ENCODE measurements at places on chromosomes 6 and 20.

GRCh38 chr6:5490501-5491069 is 229.3 kb downstream of the FARS2 start:
- DNase-seq: no peak

DNA sequence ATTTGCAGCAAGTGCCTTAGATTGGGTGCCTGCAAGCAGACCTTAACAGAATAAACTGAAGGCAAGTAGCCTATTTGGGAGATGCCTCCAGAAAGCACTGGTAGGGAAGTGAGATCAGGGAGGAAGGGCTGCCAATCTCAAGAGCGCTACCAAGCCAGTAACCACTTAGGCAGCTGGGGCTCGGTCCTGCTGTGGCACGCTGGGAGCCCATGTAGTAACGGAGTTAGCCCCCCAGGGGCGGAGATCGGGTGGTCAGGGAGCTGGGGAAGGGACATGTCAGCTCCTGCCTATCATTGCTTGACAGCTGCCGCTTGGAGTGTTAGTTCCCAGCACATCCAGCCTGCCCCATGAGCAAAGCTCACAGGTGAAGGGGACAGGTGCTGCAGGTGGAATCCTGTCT is 127.0 kb downstream of the CEBPB start:
- DNase-seq: no peak

DNA sequence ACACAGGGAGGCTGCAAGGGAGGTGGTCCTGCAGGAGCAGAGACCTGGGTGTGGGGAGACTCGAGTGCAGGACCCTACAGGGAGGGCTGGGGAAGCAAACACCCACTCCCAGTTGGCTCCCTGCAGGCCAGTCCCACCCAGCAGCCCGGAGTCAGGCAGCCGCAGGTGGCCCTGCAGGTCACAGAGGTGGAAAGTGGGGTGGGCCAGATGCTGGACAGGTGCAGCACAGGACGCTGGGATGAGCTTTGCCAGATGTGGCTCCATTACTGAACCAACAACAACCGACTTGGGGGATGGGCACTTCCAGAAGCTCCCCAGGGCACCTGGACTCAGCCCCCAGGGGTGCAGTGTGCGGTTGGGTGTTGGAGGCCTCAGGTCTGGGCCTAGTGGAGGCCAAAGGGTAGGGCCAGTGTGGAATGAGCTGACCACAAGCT is 26.6 kb upstream of the MYT1 start:
- no peak for DNase-seq

DNA sequence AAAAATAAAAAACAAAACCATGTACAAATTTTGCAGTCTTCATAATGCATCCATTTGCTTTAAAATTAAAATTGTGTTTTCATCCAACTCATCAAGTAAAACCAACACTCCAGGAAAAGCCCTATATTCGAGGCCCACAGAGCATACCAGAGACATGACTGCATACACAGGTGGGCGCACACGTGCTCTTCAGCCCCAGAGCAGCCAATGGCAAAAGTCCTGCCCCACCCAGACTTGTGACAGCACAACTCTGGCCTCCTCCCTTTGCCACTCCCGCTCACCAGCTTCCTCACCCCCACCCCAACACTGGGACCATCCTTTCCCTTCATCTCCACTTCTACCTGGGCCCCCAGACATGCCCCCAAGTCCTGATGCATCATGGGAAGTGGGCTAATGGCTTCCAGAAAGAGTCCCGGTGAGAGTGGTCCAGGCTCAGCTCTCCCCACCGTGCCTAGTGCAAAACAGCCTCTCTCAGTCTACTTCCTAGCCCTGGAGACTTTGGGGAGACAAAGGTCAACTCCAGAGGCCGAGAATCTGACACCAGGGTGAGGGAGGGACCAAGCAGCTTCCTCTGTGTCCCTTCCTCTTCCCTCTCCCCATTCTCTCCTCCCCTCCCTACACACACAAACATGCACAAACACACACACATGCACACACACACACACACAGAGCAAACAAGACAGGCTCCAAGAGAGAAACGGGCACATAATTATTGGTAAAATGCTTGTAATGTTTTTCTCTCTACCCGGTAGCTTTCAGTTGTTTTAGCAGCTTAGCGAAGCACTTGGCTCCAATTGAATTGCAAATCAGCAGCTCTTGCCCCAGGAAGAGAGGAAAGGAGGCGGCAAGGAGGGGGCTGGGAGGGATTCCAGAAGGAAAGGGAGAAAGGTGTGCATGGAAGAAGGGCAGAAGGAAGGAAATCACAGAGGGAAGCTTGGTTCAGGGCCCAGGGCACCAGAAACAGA is 14.3 kb downstream of the GRM4 start:
- no peak for DNase-seq

DNA sequence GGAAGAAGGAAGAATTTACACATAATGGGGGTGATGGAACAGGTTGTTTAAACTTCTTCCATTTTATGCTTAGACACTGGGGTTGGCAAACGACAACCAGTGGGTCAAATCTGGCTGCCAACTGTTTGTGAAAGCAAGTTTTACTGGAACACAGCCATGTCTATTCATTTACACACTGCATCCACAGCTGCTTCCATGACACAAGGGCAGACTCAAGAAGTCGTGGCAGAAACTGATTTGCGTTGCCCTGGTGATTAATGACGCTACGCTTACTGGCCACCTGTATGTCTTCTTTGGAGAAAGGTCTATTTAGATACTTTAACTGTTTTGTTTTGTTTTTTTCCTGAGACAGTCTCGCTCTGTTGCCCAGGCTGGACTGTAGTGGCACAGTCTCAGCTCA is 19.0 kb downstream of the CTCFL start:
- DNase-seq: no peak

GRCh38 chr20:25294459-25295385 is 46.8 kb downstream of the PYGB start:
- peak; percentile 38 for DNase-seq

- DNase-seq: no peak
These were observed 6.2 kb downstream of the SS18L1 start for GRCh38 chr20:62149532-62150309.

GRCh38 chr20:8837396-8837795 is 231.5 kb upstream of the PLCB4 start:
- peak; percentile 44 for DNase-seq

DNA sequence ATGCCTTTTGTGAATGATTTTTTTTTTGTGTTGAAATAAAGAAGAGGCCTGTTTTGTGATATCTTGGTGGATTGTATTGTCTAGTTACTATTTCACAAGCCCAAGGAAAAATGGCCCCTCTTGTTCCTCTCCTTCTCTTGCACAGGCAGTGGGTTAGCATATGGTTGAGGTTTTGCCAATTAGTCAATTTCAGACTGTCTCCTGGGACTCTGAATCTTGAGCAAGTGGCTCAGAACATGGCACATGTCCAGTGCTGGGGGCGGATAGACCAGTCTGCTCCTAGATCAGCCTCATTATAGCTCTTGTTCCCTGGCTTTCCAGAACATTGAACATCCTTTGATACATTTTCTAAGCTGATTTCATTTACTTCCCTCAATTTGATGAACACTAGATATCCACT is 589.2 kb downstream of the PHF3 start:
- no peak for DNase-seq

DNA sequence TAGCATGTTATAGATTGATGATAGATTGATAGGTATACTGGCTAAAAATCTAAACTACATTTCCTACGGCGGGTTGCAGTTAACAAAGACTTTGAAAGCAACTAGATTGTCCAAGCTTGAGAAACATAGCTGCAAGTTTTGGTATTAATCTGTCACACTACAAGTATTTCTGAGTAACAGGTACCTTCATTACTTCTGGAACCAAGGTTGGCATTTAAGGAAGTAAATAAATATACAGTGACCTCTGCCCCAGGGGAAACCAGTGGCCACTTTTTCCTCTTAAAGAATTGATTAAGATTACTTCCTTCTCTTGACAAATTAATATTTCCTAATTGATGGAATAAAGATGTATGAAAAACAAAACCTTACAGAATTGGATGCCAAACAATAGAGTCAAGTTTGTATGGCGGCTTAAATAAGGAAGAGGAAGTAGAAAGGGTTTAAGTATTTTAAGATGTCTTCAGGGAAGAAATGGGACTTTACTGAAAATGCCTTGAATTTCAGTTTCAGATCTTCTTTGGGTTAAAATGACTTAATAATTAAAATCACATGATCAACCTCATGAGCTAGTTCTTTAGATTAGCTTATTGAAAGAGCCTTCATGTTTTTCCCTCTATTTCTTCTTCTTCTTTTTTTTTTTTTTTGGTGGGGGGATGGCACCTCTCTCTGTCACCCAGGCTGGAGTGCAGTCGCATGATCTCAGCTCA is 132.8 kb downstream of the DOK5 start:
- DNase-seq: no peak

DNA sequence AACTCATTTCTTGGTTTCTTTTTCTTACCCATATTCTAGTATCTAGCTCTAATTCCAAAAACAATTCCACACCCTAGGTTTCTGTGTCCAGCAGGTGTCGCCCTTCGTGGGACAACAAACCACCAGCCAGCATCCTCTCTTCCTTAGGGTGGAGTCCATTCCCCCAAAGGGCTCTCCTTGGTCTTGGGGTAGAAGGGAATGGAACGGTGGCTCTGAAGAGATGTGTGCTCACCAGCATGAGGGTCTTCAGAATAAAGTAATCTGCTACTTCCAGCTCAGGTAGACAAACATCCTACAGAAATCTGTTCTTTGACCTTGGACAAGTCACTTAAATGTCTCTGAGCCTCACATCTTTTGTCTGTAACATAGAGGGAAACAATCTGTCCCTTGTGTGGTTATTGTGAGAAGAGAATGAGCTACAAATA is 7.2 kb downstream of the HLA-DMB start:
- peak; percentile 74 for DNase-seq

- no peak for DNase-seq
These were observed 8.0 kb upstream of the UQCC2 start for GRCh38 chr6:33719326-33719987.

DNA sequence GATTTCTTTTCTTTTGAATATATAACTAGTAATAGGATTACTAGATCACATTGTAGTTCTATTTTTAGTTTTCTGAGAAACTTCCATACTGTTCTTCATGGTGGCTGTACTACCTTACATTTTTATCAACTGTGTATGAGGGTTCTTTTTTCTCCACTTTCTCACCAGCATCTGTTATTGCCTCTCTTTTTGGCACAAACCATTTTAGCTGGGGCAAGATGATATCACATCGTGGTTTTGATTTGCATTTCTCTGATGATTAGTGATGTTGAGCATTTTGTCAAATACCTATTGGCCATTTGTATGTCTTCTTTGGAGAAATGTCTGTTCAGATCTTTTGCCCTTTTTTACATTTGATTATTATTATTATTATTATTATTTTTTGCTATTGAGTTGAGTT is 86.1 kb upstream of the TCF21 start:
- no peak for DNase-seq

GRCh38 chr6:34576286-34576955 is 20.3 kb upstream of the SPDEF start:
- no peak for DNase-seq

DNA sequence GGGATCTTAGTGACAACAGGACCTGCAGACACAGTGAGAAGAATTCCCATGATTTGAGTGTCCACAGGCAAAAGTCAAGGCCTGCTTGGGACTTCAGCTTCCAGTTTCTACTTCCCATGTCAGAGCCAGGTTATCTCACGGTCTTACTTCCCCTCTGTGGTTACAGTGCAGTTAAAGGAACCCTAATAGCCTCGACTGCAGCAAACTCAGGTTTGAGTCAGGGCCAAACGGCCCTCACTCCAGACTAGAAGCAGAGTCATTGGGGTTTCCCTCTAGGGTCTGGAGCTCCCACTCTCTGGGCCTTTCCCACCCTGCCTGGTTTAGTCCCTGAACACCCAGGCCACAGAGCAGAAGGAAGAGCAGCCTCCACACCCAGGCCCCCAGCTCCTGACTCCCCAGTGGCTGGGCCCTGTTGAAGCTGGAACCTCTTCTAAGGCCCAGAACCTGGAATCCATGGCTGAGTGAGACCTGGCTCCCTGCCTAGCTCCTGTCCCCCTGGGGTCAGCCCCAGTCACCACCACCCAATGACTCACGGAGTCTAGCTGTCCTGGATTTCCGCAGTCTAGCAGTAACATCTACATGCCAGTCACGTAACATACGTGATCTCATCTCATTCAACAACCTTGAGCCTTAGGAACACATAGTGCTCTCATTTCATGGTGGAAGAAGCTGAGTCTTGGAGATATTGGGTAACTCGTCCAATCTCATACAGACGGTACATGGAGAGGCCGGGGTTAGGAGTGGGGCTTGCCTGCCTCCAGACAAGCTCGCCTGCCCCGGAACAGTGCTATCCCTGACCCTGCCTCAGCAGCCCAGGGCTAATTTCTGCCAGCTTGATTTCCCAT is 9.2 kb upstream of the GHRH start:
- peak; percentile 66 for DNase-seq

DNA sequence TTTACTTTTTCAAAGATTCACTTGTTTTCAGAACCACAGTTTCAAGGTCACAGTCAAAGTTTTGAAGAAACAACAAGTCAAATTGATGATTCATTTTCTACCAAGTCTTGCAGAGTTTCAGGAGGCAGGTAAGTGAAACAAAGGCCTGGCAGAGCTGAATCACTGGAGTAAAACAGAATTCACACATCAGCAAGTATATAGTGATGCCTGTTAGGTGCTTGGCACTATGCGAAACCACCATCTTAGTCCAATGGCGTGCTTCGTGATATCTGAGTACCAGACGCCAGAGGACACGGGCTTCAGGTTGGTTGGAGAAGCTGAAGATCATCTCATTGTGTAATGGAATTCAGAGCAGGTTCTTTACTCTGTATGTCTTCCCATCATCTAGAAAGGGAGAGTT is 75.9 kb downstream of the RTN4IP1 start:
- DNase-seq: no peak
